Effector memory CD8-positive, alpha-beta T cell (primary cell): ENCODE measurements at places on chromosomes 12 and 14.
A peak's percentile ranks its signal among the peaks of the same experiment; 100 is the strongest.

DNA sequence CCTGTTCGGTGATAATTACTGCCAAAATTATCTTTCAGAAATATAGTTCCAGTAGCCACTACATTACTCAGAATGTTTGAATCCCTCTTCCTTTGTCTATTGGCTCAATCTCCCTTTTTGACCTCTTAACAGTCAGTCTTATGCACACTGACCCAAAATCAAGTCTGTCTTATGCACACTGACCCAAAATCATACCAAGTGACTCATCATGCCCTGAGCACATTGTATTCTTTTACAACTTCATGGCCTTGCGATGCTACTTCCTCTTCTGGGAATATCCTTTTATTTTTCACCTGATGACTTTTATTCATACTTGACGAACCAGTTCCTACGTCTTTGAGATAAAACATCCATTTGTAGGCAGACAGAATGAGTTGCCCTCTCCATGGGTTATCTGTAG is 182.3 kb downstream of the NPAS3 start:
- DNase-seq = no peak

- DNase-seq = no peak
Observed at GRCh38 chr12:2826036-2826435, 8.8 kb downstream of the NRIP2 start.

- DNase-seq = no peak
Observed at GRCh38 chr14:99268810-99269707, 2.9 kb downstream of the BCL11B start.

DNA sequence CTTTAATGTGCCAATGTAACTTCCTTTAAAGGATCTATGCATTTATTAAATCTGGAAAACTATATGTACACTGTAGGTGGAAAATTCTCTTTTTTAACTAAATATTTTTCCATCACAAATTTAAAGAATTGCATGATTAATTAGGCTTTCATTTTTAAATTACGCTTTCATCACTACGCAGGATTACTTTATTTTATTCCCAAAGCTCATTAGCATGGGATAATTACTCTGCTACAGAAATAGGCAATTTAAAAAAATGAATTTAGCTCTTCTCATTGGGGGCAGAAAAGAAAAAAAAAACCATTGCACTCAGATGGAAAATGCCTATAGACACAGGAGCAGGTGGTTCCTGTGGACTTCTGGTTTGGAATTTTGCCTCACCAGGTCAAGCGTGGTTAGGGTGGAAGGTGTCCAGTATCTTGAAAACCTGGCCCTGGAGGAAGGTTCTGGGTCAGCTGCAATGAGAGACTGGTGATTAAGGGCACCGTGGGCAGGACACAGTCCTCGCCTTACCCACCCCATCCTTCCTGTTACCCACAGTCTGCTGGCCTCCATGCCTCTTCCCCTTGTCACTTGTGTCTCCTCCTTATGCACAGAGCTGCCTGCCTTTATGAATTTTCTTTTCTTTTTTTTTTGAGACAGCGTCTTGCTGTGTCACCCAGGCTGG is 17.3 kb upstream of the RIN3 start:
- DNase-seq = no peak

- DNase-seq = no peak
Observed at GRCh38 chr14:53619691-53620231, 336.9 kb downstream of the BMP4 start.

GRCh38 chr12:97140355-97140754 is 233.3 kb downstream of the NEDD1 start:
- no peak for DNase-seq

DNA sequence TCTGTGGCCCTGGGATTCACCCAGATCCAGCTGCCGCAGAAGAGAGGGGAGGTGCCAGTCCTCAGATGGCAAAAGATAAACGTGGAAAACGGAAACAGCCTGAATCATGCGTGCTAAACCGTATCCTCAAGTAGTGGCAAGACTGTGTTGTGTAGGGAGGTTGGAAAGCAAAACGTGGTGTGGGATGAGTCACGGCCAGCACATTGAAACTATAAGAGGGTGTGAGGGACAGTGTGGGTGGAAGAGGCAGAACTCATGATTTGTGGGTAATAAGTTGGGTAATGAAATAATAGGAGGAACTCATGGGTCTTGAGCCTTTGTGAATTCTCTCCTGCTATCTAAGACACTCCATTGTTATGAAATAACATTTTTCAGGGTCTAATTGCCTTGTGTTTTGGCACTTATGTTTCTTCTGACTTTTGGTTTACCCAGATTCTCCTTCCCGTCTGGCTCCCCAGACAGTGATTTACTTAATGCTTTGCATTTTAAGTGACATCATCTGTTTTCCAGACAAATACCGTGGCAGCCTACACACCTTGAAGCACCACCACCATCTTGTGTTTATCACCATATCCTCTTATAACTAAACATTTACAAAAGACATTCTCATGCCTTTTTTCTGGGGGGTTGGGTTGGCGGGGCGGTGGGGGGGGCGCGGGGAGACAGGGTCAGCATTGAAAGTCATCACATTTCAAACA is 62.3 kb upstream of the PTCSC3 start:
- DNase-seq = no peak

GRCh38 chr12:129841251-129841650 is 62.6 kb downstream of the TMEM132D start:
- DNase-seq = no peak

DNA sequence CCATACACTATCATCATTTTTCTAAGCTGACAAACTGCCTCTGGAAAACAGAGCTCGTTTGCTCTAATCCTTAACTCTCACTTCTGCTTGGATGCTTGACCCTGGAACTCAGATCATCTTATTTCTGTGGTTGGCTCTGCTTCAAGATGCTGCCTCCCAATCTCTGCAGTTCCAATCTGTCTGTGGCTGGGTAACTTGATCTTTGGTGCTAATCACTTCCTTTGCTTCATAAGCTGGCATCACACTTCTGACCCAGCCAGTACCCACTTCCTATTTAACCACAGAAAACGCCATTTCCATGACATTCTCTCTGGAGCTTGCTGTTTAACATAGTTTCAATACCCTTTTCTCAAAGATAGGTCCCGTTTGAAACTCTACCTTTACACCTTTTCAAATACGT is 254.2 kb downstream of the ACSS3 start:
- DNase-seq = no peak

GRCh38 chr14:63510538-63510937 is 32.6 kb downstream of the PPP2R5E start:
- DNase-seq = peak; percentile 23

- DNase-seq = no peak
Observed at GRCh38 chr12:110704231-110704630, 15.3 kb upstream of the HVCN1 start.

DNA sequence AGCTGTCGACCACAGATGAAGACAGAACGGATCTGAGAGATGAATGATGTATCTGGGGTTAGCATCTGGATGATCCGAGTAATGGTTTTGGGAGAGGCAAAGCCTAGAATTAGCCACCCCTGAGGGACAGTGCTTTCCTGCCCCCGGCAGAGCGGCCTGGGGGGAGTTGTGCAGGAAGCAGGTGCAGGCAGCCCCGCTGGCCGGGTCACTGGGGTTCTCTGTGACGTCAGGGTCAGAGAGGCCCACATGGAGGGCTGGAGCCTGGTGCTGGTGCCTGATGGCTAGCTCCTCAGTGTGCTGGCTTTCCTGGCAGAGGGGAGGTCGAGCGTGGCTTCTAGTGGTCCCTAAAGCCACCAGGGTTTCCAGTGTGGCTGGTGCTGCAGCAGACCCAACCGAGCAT is 70.3 kb downstream of the ADGRD1 start:
- DNase-seq = no peak

GRCh38 chr12:78036874-78037273 is 206.2 kb downstream of the NAV3 start:
- DNase-seq = no peak

DNA sequence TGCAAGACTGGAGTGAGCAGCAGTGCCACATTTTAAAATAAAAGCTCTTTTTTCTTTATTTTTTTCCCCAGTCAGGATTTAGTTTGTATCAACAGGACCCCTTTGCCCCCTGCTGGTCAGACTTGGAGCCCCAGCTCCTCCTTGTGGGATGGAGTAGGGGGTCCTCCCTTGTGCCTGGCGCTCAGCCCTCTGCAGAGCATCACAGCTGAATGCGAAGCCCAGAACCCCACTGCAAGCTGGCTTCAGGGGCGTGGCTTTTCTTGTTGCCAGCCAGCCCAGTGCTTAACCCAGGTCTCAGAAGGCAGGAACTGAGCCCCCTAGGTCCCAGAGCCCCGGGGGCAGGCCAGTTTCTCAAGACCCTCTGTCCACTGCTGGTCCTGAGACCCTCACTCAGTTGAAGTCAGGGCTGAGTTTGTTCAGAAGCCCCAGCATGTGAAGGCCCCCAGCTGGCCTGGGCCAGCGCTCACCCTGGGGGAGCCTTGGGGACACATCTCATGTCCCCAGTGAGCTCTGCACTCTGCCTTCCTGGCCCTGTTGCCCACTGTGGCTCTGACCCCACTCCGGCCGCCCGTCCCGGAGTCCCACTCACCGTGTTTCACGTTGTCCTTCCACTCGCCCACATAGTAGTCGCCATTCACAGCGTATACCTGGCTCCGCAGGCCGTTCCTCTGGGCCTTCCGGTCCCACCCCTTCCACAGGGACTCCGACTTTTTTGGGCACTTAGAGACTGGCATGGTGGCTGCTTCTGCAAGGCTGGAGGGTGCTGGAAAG is 519 bp downstream of the MORN3 start:
- DNase-seq = peak; percentile 38

GRCh38 chr12:118853634-118854033 is 127.7 kb upstream of the SRRM4 start:
- DNase-seq = no peak
